ENCODE measurements at places on chromosomes 2 and 18.

DNA sequence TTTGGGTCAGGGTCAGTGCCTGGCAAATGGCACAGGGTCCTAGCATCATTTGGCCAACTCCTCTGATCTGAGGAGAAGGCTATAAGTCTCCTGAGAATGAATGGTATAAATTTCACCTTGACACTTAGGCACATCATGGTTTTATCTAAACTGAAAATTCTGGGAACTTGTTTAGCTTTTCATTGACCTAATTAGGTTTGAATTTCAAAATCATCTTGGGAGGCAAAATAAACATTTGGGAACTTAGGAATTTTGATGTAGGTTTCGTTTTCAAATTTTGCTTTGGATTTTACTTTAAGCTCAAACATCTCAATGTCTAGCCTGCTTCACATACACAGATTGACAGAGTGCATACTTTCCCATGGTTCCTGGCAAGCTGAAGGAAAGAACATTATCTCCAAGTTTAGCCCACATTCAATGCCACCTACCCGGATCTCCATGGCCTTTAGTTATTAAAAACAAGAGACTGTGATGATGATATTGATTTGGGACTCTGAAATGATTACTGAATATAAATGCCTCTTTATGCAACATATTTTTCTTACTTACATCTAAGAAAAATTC lies 44.5 kb downstream of the MYOM1 start:
- DNase-seq: no peak

GRCh38 chr2:230805353-230806017 lies 59.3 kb upstream of the ITM2C start:
- no peak for DNase-seq

- DNase-seq: no peak
Observed at GRCh38 chr18:58983260-58984155, 118.8 kb downstream of the ZNF532 start.

DNA sequence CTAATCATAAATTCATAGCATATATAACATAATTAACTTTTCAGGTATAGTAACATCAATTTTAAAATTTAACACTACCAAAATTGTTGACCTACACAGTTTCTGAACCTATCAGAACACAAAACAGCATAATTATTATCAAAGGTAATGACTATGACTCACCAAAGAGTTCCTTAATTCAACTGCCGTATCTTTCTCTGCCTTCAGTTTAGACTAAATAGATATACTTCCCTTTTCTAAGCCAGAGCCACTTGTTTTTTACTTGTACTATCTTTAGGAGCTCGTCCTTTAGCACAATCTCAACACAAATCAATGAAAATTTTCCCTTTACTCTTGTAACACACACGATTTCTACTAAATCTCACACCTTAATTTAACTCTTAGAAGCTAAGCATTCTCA lies 54.4 kb downstream of the CCDC88A start:
- DNase-seq: no peak
